Stimulated activated naive CD4-positive, alpha-beta T cell (primary cell): ENCODE measurements at places on chromosomes 3 and 15.

DNA sequence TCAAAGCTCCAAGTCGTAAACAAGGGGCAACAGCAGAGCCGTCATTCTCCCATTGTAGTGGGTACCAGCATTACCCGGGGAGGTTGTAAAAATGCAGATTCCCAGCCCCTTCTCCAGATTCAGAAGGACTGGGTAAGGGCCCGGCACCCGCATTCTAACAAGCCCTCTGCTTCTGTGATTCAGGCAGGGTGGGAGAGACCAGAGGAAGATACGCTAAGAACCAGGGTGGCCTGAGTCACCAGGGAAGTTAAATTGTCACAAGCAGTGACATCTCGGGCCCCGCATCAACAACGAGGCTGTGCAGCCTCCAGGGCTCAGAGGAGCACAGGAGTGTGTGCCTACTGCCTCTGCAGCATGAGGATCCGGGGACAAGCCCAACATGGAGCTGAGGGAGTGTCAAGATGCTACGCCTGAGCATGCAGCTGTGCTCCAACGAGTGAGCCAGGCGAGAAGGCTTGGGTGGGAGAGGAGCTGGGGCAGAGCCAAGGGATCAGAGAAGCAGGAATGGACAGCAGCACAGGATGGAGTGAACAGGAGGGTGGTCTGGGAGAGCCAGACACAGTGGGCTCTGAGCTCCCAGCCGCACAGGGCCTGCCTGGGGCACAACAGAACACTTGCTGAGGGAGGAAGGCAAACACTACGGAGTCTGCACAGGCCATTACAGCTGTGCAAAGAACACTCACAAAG is 68.5 kb downstream of the CPN2 start:
- DNase-seq: no peak

DNA sequence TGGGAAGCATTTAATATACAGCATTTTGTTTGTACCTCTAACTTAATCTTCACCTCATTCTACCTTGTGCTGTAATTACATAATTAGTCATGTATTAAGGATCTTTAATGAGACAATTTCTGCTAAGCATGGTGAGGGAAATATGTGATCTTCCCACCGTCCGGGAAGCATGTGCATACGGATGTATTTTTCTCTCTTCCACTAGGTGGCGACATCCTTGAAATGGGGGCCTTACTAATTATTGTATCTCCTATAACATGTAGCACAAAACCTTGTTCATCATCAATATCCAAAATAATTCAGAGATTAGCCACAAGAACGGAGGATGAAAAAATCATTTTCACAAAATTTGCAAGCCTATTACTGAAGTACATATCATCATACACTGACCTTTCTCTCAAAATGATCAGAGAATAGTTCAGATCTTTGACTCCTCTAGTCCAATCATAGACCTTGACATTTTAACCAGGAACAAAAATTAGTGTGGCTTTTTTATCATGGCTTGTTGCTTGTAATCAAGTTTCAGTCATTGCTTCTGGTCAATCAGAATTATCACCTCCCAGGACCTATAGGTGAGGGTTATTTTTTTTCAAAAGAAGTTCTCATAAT is 148.9 kb upstream of the GBE1 start:
- DNase-seq: peak; percentile 11

DNA sequence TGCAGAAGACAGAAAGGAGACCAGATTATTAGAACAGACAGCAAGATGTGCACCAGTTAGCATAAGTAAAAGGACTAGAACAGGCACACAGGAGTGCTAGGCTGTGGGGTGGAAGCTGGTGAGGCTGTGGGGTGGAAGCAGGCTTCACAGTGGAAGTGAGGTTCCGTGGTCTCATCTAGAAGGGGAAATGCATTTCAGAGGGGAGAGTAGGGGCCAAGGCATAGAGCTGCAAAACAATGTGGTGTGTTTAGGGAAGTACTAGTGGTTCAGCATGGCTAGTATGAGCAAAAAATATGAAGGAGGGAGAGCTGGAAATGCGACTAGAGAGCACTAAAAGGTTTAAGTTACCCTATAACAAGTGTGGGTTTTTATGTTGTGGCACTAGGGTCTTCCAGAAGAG is 6.5 kb downstream of the POPDC2 start:
- DNase-seq: no peak

GRCh38 chr3:149245738-149246451 is 24.3 kb upstream of the CP start:
- DNase-seq: no peak

DNA sequence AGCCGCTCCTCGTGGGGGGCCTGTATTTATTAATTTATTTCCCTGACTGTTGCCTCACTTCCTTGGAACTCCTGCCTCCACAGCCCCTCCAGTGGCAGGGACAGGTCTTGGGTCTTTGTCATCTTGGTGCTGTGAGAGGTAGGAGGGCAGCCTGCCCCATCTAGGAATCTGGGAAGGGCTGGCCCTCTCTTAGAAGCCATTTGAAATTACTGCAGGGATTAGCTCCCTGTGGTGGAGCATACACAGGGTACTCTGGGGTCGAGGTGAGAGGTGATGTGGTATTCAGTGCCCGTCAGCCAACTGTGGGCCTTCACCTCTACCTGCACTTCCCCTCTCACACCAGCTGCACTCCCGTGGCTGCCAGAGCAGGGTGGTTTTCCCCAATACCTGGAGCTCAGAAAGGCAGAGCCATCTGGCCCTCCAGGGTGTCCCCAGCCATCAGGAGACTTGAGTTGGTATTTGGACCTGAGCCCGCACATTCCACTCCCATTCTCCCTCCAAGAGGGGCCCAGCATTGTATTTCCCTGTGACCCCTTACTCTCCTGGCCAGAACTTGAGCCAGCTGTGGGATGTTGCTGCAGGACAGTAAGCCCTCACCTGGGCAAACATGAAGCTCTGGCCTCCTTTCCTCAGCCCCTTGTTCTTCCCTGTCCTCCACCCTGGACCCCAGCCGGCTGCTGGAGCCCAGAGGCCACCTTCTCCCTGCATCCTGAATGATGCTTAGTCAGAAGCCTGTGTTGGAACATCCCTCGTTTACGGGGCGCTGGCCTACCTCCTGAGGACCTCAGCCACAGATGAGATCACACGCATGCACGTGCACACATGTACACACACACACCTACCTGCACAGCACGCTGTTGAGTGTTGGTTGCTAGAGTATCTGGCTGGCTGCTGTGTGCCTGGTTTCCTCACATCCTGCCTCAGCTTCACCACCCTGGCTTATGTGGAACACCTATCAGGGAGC is 2.0 kb upstream of the JMJD7 start:
- DNase-seq: no peak

- peak; percentile 7 for DNase-seq
Measured at GRCh38 chr3:71066849-71067261, 516.7 kb downstream of the FOXP1 start.

DNA sequence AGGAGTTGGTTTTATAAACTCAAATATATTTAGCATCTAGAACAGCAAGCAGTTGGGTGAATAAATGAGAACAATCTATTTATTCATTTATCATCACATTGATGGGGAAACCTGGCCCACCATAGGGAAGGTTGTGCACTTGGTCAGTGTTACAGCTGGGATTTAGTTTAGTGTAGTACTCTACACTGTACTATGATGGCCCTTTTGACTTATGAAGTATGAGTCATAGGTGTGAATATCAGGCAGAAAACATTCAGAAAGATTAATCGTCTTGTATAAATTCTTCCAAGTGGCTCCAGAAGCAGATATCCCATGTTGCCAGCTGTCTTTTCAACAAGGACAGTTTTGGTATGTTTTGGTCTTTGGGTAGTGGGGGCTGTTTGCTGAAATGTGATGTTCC is 38.0 kb downstream of the BBS4 start:
- no peak for DNase-seq

- no peak for DNase-seq
Measured at GRCh38 chr3:42066516-42067181, 24.5 kb upstream of the TRAK1 start.

DNA sequence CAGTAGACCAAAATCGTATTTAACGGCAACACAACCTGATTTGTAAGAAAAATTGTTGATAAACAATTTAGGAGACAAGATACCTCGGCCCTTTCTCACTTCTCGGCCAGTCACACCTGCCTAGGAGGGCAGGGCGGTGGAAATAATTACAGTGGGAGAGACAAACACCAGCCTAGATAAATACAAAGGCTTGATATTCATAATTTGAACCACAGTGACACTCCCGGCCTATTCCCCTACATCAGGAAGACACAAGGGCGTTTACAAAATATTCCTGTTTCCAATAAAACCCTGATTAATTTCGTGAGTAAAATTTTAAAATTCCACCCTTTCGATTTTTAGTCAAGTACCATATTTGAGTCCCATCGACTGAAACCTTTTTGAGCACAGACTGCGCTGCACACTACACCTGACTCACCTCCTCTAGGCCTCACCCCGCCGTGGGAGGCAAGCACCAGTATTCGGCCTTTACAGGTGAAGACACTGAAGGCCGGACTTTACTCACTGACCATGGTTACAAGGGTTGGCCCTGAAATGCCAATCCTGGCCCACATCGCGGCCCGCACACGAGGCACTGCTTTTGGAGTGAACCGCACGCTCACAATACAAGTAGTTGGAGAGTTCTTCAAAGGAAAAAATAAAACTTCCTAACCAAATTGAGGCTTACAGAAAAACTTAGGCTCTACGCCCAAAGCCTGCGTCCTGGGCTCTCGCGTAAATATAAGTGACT is 794 bp downstream of the ARPP19 start:
- DNase-seq: no peak
